Stimulated activated CD8-positive, alpha-beta memory T cell treated with anti-CD3 and anti-CD28 coated beads, Interleukin-4, amount 100 ng/mL, for 1 hour (primary cell): ENCODE measurements at places on chromosomes 16 and 17.

DNA sequence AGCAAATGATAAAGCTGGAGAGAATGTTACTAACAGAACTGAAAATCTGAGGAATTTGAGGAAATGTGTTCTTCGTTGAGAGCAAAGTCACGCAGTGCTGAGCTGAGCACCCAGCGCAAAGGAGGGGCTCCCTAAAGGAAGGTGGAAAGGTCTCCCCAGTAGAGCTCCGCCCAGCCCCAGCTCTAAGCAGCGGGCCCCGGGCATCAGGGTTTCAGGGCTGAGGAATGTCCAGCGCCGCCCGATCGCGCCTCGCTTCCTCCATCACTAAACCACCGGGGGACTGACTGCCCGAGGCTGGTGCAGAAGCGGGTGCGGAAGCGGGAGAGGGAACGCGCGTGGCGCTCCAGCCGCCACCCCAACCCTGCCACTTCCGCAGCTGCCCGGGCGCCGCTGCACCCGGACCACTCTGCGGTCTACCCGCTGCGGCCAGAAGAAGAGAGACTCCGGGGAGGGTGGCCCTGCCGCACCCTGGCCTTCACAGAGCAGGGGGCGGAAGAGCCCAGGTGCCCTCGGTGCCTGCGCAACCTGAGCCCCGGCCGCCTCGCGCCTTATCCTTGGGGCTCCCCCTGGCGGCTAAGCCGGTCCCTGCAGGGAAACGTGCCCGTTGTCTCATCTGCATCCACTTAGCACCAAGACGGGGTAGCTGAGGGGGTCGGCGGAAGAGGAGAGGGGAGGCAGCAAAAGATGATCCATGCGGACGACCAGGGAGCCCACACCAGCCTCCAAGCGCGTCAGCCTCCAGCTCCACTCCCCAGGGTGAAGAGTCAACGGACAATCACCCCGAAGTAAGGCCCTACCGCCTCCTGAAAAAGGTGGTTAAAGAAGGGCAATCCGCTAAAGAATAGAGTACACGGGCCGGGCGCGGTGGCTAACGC is 12.4 kb upstream of the GUCY2D start:
- peak; percentile 98 for DNase-seq

- no peak for DNase-seq
Measured at GRCh38 chr17:21517538-21518293, 141.6 kb downstream of the KCNJ12 start.

DNA sequence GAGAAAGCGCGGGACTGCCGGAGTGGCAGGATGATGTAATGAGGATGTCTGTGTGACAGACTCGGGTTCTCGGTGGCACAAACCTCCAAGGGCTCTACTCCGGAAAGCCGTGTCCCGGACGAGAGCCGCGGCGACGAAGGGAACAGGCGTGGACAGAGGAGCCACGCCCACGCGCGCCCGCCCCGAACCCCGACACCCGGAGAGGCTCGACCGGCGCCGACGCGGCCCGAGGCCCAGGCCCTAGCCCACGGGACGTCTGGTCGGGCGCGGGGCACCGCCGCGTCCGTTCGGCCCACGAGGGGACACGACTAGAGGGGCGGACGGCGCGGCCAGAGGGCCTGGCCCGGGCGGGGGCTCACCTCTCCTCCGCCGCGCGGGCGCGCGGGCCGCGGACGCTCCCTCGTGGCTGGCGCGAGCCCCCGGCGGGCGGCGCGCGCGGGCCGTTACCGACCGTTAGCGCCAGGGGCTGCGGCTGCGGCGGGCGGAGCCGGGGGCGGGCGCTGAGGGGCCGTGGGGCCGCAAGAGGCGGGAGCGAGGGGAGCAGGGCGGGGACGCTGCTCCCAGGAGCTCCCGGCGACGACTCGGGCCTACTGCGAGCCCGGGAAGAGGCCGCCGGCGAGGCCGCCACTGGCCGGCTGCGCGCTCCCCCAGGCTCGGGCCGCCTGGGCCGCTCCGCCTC is 2.1 kb upstream of the IRX5 start:
- DNase-seq = no peak

- DNase-seq = no peak
Measured at GRCh38 chr17:31434727-31435050, 43.2 kb downstream of the RAB11FIP4 start.

- no peak for DNase-seq
Measured at GRCh38 chr17:2174014-2174413, 119.1 kb downstream of the HIC1 start.

- DNase-seq = no peak
Measured at GRCh38 chr17:31657876-31658275, 201.2 kb downstream of the COPRS start.

DNA sequence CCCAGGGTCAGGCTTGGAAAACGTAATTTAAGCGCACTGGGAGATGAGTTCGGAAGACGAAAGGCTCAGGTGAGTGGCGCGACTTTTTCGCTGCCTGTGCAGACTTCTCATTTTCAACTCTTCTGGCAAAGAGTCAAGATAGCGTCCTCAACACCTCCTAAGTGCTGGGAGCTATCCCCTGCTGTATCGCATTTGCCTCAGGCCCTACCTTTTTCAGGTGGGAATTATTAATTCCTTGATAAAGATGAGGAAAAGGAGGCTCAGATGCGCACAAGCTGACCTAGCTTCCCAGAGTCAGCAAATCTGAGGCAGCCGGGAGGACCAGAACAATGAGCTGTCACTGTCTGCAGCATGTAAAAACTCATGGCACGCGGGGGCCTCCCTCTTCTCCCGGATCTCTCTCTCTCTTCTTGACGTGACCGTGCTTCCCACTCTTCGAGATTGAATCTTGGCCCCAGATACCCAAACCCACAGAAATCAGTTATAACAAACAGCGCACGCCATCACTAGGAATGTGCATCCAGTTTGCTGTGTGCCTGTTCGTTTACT is 512 bp upstream of the ADAMTS18 start:
- DNase-seq = no peak
